ENCODE measurements at places on chromosomes 2 and 18.

DNA sequence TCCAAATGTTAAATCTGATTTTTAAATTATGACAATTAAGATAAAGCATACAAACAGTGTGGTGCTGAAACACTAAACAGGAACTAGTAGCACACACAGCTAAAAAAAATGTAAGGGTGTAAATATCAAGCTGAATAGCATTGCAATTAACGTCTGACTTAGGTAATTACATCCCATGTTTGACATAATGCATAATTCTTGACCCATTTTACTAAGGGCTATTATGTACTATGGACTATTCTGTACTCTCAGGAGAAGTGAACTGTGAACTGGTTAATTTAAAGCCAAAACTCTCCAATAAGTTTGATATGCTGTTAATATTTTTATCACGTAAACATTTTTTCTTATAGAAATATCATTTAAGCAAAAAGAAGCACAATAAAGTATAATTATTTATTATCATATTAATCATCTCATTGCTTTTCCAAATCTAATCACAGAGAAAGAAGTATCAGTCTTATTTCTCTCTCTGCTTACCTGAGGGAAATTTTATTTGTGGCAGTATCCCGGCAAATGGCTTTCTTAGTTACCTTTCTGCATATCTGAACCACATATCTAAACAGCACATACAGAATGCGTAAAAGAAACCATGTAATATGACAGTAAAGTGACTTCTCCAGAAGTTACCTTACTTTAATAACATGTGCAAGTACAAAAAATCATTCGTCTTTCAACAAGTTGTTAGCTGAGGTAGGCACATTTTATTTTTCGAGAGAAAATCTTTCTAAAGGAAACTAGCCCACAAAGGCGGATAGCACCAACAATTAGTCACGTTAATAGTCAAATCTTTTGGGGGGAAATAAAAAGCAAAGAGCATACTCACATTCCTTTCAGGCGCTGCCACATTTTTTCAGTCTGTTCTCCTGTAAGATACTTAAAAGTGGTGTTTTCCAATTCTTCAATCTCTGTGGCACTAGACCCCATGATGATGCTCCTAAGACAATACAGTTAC is 94.9 kb upstream of the PDE1A start:
- DNase-seq: no peak

- DNase-seq: no peak
These were observed 28.9 kb downstream of the KCNF1 start for GRCh38 chr2:10940596-10940995.

GRCh38 chr2:212330263-212330662 is 208.3 kb downstream of the ERBB4 start:
- no peak for DNase-seq

GRCh38 chr2:157596992-157597681 is 31.5 kb downstream of the ACVR1C start:
- peak; percentile 9 for DNase-seq

DNA sequence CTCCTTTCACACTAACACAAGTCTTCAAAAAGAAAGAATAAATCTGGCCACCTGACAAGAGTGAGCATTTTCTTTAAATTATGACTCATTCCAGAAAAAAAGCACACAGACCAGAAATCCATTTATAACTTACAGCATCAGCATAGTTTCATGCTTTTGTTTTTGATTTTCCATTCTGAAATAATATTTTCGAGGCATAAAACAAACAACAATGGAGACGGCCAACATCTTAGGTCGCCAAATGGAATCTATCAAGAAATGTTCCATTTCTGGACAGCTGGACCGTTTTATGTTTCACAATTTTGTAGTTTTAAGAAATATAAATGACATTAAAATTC is 165.4 kb upstream of the ZFP36L2 start:
- DNase-seq: no peak

GRCh38 chr18:12307701-12308385 is at the start of gene TUBB6:
TUBB6 (plus strand) TSS chr18:12308241; CDS start chr18:12308293, 52 bp downstream.
- no peak for DNase-seq

DNA sequence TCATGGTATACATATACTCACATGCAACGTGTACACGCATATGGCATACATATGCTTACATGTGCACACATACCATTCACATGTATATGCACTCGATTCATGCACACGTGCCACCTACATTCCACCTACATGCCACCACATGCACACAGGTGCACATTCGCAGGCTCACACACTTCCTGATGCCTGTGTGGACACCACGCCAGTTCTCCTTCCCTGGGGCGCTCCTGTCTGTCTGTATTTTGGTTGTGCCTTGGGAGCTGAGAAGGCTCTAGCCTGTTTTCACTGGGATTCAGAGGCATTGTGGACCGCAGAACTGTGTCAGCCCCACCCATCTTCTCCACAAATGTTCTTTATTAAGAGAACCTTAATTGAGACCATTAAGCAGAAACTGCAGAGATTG is 96.6 kb upstream of the CTDP1 start:
- no peak for DNase-seq

- DNase-seq: no peak
These were observed 51.3 kb upstream of the FOSL2 start for GRCh38 chr2:28341208-28341891.

DNA sequence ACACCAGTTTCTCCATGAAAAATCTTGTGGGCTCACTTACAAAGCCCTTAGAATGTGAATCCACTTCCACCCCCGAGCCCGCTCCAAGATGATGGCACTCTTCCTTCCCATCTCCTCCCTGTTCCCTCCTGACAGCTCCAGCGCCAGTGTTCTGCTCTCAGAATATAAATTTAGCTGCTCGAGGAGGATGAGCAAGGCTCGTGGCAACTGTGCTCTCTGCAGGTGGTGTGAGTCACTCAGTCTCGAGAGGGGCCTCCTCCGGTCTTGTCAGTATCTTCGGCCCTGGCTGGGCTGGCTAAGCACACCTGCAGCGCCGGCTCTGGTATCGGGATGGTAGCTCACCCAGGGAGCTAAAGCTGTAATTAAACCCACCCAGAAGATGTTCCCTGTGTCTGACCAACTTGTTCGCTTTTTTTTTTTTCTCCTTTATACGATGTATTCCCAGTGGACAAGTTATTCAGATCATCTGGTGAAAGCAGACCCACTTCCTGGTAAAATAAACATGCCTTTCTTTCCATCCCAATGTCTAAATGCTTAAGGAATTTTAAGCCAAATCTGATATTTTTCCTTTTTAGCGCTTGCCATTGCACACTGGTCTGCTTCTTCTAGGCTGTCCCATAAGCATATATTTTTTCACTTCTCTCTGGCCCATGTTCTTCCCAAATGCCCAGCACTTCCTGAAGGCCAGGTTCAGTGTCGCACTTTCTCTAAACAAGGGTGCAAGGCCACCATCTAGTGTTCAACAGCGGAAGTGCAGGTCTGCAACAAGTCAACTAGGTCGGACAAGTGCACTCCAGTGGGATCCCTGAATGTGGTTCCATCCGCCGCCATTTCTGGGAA is 31.4 kb upstream of the YPEL5 start:
- peak; percentile 57 for DNase-seq

DNA sequence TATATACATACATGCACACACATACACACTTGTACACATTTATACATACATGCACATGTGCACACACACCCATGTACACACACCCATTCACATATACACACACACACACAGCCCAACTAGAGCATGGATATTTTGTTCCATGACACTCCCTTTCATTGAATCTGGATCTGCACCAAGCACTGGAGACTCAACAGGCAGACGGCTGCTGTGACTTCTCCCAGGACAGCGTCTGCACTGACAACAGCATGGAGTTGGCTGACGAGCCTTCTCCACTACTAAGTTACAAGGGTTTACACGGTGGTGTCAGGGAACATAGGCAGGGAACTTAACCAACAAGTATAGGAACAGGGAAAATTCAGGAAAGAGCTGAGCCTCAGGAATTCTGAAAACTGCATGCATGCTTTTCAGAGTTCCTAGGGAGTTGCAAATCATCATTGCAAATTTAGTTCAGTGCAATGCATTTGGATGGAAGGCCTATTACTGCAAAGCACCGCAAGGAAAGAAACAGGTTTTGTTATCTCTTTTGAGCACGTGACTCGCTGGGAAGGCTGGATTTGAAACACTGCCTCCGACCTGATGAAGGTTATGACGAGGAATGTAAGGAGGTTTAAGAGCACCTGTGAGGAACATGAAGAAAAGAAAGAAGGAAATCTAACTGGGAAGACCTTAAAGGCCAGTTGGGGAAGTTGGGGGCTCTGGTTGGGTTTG is 35.9 kb downstream of the TMEM18 start:
- no peak for DNase-seq

GRCh38 chr2:26605999-26606846 is 34.9 kb downstream of the CIB4 start:
- DNase-seq: no peak

DNA sequence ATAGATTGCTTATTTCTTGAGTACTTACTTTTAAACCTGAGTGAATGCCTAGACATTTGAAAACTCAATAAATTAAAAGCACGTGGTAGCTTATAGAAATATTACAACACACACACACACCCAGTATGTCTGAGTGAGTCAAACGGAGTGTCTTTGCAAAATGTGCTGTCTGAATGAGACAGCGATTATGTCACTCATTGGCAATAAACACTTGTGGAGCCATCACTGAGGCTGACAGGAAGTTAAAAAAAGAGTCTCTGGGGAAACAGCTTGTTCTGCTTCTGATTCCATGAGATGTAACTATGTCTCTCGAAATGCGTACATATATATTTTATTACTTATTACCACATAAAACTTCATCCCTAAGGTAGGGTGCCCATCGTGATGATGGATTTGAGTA is 22.3 kb upstream of the VPS4B start:
- no peak for DNase-seq

GRCh38 chr2:235690809-235691450 is 197.1 kb downstream of the AGAP1 start:
- no peak for DNase-seq

DNA sequence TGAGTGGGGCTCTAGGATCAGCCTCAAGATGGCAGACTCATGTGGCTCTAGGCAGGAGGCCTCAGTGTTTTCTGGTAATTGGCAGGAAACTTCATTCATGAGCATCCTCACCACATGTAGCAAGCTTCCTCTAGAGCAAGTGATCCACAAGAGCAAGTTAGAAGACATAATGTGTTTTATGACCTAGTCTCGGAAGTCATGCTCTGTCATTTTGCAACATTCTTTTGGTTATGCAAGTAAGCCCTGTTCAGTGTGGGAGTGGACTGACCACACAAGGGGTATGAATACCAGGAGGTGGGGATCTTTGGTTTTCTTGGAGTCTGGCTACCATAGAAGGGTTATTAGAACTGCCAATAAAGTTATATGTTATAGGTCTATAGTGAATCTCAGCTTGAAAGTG is 66.8 kb upstream of the STK39 start:
- no peak for DNase-seq

DNA sequence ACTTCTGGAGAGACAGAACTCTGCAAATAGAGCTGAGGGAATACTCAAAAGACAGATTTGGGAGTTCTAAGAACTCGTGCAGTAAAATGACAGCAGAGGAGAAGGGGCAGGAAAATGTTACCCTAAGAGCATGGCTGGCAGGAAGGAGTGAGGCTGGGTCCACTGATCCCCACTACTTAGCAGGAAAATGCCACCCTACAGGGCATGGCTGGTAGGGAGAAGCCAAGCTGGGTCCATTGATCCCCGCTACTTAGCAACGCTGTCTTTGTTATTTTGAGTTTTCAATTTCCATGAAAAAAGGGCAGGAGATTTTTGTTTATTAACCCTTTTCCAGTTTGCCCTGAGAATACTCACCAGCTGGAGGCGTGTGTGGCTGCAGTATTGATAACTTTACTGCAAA is 100.3 kb upstream of the TMEM200C start:
- peak; percentile 40 for DNase-seq

GRCh38 chr2:37590119-37590571 is 81.3 kb downstream of the CDC42EP3 start:
- no peak for DNase-seq

DNA sequence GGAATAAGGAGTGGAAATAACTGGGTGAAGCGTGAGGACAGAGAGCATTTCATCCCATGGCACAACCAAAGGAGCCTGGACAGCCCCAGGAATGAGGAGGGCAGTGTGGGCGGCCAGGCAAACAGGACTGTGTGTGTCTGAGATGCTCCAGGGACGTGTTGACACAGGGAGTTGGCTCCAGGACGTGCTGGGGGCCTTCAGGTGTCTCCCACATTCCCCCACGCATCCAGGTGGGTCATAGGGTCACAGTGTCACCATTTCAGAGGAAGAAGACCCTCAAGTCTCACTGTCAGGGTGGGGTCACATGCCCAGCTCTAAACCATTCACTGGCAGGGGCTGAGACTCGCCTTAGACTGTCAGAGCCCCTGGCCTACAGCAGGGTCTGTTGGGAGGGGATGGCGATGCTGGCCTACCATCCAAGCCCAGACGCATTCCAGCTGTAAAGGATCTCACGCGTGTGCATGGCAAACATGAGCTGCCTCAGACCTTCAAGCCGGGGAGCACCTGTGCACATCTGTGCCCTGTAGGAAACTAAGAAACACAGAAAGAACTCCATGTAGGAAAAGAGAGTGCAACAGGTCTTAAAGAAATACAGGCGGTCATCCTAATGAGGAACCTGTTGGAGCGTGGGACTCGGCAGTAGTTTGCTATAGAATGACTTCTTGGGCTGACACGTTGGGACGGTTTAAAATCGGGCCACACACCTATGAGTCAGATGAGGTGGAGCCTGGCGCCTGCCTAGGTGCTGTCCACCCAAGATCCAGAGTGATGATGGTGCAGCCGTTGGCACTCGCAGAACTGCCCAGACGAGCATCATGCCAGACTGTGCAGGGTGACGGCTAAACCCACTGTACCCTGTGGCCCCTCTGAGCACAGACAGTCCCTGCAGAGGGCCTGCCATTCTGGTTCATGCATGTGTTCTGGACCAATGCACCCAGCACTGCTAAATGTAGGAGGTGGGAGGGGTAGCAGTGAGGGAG is 17.3 kb downstream of the PARD6G start:
- no peak for DNase-seq

DNA sequence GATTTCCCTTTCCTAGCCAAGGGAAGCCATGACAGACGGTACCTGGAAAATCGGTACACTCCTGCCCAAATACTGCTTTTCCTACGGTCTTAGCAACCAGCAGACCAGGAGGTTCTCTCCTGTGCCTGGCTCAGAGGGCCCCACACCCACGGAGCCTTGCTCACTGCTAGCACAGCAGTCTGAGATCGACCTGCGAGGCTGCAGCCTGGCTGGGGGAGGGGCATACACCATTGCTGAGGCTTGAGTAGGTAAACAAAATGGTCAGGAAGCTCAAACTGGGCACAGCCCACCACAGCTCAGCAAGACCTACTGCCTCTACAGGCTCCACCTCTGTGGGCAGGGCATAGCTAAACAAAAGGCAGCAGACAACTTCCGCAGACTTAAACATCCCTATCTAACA is 6.8 kb upstream of the CD207 start:
- DNase-seq: no peak

- no peak for DNase-seq
These were observed 1614.1 kb upstream of the TMEFF2 start for GRCh38 chr2:193808877-193809276.

DNA sequence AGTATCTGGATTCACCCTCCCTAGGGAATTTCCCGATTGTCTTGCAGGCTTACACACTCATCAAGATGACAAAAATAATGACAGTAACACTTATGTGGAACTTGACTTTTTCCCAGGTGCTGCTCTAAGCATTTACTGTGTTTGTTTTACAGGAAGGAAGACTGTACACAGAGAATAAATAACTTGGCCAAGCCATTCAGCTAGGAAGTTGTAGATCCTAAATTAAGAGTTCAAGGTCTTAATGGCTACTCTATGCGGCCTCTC is 549 bp upstream of the DPP4 start:
- DNase-seq: no peak
